ENCODE measurements at places on chromosomes 12 and 14.

DNA sequence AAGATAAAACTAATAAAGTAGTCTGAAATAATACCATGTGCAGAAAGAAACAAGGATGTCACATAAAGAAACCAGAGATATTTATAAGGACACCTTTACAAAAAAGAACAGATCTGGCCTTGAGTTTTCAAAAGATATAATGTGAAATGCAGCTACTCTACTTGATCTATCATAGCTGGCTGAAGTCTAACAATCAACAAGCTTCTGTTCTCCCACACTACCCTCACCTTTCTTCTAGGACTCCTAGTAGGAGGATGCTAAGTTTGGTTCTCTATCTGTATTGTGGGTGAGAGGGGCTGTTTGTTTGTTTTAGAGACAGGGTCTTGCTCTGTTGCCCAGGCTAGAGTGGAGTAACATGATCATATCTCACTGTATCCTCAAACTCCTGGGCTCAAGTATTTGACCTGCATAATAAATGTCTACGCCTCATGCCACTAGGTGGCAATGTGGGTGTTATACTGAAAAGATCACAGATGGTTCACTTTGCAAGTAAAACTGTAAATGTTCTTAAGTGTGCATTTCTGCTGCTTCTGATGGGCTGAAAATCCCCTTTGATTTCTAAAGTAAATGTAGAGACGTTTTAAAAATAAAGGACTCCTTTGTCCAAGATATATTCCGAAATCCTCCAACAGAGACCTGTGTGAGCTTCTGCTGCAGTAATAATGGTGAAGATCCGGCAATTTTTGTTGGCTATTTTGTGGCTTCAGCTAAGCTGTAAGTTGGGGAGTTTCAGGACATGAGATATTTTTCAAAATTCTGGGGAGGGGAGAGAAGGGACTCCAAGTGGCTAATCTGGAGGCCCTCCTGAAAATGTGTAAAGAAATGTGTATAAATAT is 269.3 kb downstream of the DAD1 start:
- peak; percentile 65 for DNase-seq

- no peak for DNase-seq
Measured at GRCh38 chr14:32481707-32482106, 152.6 kb downstream of the AKAP6 start.

GRCh38 chr12:12403264-12404248 is 46.7 kb downstream of the BORCS5 start:
- no peak for DNase-seq

DNA sequence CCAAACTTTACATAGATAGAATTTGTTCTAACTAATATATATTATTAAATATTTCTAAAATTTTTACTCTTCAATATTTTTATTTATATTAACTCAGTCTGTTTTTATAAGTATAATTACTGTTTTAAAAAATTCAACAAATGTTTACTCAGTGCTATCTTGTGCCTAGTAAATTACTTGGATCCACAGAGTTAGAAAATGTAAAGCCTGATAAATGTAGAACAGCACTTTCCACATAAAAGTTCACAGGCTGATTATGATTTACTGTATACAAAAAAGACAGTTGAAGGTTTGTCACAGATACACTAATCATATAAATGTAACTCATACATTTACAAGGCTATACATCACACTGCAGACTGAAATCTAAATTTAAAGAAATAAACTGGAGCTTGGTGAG is 170.0 kb downstream of the FOXG1 start:
- no peak for DNase-seq

- no peak for DNase-seq
Measured at GRCh38 chr12:59230334-59230733, 310.0 kb upstream of the LRIG3 start.

DNA sequence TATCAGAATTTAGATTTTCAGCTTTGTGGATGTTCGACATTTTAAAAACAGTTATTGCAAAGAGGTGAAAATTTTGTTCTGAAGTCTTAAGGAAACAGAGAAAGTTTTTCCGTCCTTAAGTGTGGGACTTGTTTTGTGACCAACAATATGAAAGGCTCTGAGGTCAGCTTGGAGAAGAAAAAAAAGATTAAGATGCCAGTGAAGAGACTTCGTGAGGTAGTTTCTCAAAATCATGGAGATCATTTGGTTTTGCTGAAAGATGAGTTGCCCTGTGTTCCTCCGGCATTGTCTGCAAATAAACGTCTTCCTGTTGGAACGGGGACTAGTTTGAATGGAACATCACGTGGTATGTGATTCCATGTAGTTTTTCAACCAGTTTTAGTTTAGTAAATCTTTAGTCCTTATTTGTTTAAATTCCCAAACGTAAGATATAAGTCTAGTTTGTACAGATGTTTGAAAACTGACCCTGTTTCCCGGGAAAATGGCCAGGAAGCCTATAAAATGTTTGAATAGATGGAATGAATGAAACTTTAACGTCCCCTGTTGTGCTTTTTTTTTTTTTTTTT is 682 bp downstream of the KIAA0586 start:
- DNase-seq = peak; percentile 68

DNA sequence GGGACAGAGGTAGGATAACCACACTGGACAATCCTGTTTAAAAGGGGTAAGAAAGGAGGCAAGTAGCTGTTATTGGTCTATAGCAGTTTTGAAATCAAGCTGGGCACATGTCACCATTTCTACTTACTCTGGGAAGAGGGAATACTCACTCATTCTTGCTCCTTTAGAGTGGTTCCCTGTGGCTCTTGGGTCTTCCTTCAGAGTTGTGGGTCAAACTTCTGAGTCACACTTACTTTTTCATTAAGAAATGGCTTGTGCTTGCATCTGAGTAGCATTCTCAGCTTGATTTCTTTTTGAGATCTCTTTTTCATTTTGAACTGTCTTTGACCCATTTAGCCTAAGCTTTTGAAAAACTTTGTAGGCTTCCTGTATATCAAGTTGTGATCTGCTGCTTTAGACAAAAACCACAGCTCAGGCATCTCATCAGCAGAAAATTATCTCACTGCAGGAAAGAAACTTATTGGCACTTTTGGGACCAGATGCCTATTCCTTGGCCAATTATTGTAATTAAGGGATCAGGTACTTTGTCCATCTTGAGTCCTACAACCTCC is 122.2 kb downstream of the AEBP2 start:
- DNase-seq = no peak

DNA sequence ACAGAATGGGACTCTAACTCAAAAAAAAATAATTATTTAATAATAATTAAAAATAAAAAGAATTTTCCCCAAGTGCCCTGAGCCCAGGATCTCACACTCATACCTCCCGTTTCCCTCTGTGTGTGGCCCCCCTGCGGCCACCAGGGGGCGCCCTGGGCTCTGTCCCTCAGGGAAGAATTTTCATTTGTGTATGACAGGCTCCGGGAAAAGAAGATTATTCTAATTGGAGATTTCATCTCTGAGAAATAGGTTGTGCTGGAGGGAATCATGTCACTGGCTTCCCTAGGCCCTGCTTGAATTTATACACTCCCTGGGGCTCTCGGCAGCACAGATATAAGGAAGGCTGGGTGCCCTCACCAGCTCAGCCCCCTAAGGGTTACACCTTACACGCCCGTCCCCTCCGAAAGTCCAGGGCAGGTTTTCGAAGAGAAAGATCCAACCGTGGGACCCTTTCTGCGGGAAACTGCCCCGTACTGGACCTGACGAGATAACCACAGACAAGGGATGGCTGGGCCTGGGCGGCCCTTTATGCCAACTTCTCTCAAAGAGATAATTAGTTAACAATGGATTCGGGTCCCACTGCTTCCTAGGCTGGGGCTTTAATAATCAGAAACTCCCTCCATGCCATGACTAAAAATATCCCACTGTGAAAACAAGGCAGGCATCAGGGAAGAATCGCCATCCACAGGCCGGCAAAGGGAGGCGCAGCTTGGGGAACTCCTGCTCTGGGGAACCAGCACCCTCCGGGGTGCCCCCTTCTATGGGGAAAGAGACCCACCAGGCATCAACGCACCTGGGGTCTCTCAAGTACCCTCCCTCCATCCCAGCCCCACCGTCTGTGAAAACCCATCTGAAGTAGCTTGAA is 80.7 kb downstream of the KDM2B start:
- peak; percentile 62 for DNase-seq

- DNase-seq = peak; percentile 35
Measured at GRCh38 chr12:123713398-123713797, 1.2 kb downstream of the ATP6V0A2 start.

DNA sequence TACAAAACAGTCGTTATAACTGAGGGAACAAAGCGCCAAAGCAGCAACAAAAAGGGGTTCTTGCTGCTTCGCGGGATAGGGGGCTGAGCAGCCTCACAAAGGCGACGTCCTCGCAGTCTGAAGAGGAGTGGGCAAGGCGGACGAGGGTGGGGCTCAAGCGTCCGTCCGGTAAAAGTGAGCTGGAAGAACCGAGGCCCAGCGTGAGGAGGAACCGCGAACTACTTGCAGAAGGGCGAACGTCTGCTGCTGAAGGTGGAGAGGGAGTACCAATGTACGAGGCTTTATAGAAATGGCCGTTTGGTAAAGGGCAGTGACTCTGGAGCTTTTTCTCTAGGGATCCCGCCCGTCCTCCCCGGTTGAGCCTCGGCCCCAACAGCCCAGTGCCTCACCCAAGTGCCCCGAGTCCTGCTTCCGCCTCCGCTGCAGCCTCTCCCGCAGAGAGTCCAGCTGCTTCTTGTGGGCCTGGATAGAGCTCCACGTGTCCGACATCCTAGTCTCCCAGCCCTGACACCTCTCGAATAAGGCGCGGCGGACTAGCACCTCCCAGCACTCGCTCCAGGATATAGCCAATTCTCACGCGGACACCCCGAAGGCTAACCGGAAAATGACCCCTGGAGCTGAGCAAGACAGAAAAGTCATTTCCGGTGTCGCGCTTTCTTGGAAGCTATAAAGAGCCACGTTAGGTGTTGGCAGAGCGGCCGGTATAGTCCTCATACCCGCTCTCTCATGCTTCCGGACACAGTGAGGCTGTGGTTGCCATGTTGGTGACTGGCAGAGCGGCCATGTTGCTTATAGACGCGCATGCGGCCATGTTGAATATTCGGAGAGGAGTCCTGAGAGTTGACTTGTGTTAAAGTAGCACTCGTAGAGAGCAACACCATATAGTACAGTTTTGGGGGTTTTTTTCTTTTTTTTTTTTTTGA is at the start of gene METTL3:
TSS of gene METTL3 (minus strand) at position 606 of the 923 bp plus-strand sequence. CDS start at position 489, 117 bp downstream.
- peak; percentile 99 for DNase-seq

DNA sequence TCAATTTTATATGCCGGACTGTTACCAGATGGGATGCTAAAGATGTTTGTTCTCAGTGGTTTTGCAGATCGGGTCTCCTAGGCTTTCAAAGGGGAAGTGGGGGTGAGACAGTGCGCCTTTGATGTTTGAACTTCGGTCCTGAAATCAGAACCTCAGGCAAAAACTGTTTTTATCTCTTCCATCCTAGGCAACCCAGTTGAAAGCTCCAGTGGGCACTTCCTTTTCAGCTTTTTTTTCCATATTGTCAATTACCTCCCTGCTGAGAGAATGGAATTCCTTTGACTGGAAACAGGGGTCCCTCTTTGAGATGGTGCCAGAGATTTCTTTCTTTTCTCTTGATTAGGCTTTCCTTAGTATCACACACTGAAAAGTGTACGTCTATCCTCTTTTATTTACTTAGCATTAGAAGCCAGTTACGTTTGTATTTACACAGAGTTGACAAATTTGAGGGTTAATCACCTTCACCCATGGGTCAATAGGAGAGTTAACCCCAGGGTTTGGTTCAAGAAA is 40.0 kb downstream of the NUAK1 start:
- no peak for DNase-seq

DNA sequence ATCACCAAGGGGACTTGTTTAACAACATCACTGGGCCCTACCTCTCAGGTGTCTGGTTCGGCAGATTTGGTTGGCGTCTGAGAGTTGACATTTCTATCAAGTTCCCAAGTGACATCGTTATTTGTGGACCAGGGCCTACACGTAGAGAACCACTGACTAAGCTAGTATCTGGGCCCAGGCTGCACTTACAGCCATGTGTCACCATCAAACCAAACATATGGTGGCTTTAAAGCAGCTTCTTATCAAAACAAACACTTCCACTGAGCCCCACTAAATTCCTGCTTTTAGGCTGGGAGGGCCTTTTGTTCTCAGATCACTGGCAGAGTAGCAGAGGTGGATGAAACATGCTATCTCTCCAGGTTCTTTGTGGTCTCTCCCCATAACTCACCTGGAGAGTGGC is 220.5 kb downstream of the PELI2 start:
- DNase-seq = no peak

- peak; percentile 6 for DNase-seq
Measured at GRCh38 chr12:24561411-24561871, 387.5 kb downstream of the BCAT1 start.

GRCh38 chr12:88228720-88229119 is 86.6 kb downstream of the TMTC3 start:
- no peak for DNase-seq

- no peak for DNase-seq
Measured at GRCh38 chr14:67270933-67271332, 29.7 kb downstream of the PALS1 start.

DNA sequence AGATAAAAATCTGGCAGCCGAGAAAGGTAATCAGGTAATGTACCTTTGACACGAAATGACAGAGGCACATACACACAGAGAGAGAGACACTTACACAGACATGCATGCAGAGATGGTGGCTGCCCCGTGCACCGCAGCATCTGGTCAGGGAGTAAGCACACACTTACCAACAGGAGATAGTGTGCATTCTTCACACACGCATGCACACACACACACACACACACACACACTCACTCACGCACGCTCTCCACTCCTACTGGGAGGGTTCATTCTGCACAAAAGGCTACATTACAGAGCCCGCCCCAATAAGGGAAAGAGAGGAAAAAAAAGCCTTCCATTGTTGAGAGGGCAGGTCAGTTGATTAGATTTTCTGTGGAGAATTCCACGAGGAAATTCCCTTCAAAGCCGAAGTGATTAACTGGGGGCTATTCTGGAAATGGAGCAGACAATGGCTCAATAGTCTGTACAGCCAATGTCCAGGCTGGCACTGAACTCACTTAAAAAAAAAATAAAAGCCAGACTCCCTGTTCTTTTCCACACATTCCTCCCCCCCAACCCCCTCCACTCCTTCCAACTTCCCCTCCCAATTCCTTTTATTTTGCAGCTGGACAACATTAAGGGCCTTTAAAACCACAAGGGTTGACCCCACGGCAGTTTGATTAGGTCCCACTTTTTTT is 1.4 kb upstream of the SOX5 start:
- no peak for DNase-seq

- DNase-seq = peak; percentile 32
Measured at GRCh38 chr14:54698966-54699530, 132.1 kb downstream of the SAMD4A start.

DNA sequence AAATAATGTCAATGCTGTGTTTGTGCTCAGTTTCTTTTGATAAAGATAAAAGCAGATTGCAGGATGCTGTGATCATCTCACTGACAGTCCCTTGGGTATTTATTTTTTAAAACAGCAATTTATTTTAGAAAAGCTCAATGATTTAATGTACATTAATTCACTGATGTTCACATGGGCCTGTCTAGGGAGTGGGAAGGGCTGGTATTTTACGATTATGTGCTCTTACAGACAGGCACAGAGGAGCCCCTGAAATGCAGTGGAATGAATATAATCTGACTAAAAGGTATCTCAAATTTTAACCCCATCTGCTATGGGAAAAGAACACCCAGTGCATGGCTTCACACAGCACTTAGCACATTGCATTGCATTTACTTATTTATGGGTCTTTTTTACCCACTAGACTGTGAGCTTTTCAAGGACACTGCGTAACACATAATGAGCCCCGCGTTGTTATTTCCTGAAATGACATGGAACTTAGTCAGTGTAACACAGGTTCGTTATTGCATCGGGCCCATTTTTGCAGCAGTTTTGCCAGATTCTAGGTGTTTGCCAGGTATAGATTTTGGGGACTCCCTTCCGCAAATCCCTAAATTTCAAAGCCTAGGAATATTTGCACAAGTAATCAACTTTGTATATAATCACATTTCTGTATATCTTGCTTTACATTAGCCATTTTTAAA is 425.3 kb upstream of the FBXO33 start:
- no peak for DNase-seq

- DNase-seq = no peak
Measured at GRCh38 chr14:72701237-72701565, 192.7 kb downstream of the DPF3 start.

Data from epithelial cell of esophagus (primary cell).